ENCODE measurements at places on chromosomes 5 and 9.
A peak's percentile ranks its signal among the peaks of the same experiment; 100 is the strongest.

- DNase-seq, result no peak
Observed at GRCh38 chr9:130426883-130427282, 17.9 kb upstream of the ASS1 start.

DNA sequence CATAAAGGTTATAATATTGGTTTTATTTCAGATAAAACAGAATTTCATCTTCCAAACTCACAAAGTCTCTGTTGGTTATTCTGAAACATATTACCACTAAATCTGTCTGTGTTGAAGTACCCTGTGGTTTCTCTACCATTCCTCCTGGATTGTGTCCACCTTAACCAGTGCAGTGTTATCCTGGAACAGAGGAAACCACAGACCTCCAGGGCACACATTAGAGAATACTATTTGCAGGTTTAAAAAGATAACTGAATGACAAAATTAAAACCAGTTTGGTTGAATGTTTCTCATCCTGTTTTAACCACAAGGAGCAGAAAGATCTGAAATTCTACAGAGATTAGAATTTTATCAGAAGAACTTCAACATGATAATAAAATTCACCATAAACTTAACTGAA lies 251.8 kb downstream of the CWC27 start:
- no peak for DNase-seq

DNA sequence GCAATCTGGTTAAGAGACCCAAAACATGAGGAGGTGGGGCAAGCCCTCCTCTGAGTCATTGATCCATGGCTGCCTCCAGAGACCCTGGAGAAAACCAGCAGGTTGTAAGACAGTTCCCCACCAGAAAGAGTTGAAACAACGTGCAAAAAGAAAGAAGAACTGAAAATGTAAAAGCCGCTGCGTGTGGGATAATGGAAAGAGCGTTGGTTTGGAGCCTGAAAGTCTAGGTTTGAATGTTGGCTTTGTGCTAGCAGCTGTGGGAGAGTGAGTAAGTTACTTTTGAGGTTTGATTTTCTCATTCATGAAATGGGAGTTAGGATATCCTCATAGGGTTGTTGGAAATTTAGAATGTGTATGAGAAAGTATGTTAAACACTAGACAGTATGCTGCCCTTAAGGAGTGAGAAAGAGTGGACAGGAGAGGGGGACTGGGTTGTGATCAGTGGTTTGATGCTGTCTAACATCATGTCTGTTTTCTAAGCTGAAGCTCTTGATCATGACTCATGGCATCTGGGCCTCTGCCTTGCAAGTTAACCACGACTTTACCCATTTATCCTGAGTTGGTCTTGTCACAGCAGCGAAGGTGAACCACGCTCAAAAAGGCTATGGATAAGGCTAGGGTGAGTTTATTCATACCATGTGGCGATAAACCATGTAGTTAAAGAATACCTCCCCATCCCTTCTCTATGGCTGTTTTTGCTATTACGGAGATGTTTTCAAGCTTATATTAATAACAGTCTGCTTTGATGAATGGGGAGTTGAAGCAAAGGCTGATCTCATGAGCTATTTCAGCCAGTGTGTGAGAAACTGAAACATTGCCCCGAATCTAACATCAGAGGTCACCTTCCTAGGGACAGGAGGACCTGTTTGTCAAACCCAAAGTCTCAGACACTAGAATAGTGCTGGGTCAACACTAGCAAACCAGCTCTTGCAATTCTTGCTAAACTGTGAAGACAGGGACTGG lies 41.3 kb downstream of the ZNF366 start:
- DNase-seq, result peak; percentile 72

- no peak for DNase-seq
Observed at GRCh38 chr9:125505988-125506438, 201.0 kb downstream of the MAPKAP1 start.

DNA sequence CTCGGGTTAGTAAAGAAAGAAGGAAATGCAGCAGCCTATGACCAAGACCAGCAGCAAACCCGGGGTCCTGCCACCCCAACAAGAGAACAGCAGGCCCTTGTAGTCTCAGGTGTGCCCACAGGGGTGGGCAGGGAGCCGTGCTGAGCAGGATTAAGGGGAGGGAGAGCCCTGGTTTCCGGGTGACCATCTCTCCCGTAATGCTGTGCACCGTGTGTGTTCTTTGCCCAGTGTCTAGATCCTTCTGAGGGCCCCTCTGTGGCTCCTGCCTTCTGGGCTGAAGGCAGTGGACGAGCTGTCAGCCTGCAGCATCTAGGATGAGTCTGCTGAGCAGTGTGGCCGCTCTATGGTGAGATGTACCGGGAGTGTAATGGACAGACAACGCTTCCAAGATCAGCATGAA lies 12.7 kb upstream of the PLEKHG4B start:
- no peak for DNase-seq

GRCh38 chr5:172795318-172795977 lies 24.5 kb upstream of the DUSP1 start:
- peak; percentile 50 for DNase-seq

DNA sequence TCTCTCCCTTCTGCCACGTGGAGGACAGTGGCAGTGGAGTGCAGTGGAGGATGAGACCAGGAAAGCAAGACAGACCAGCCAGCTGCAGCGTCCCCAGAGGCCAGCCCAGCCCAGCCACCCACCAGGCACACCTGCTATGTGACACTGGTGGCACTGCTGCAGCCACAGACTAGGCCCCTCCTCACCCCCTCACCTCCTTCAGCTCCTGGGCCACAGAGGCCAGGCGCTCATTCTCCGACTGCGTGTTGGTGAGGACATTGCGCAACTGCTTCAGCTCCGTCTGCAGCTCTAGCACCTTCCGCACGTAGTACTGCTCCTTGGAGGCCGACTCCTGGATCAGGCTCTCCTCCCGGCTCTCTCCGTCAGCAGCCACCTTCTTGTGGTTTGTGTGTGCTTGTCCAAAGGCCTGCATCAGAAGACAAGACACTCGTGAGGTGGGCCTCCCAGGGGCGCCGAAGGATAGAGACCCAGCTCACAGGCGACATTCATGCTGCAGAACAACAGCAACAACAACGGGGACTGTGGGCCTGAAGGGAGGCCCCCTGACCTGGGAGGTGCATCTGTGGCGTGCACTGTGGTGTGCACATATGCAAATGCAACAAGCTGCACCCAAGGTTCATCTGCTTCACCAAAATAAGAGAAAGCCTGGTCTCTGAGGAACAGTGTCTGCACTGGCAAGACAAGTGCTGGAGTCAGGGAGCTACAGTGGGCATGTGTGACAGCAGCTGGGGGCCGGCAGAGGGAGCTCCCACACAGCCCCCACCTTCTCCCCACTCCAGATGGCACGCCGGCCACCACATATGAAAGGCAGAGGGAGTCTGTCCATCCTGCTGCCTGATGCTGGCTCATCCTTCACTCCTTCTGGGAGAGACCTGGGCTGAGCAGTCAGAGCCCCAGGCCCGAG lies 35.5 kb downstream of the BICD2 start:
- peak; percentile 18 for DNase-seq

DNA sequence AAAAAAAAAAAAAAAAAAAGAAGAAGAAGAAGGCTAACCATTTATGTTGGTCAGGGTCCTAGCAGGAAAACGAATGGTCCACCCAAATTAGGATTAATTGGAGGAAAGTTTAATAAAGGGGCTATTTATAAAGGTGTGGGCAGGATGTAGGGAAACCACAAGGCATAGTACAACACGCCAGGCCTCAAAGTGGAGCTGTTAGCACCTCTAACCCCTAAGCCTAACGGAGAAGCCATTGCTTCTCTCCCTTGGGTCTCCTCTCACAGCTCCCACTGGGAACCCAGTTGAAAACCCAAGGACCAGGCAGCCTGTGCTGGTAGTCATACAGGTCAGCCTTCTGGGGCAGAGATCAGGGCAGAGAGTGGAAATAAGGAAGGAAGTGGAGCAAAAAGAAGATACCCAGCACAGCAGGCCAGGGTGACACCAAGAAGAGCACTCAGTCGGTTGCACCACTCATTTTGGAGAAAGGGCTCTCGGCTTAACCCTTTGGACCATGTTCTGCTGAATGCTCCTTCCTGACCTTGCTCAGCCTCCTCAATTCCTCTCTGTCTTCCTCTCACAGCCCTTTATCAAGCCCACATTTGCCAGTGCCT lies 8.8 kb upstream of the GLIPR2 start:
- peak; percentile 91 for DNase-seq

DNA sequence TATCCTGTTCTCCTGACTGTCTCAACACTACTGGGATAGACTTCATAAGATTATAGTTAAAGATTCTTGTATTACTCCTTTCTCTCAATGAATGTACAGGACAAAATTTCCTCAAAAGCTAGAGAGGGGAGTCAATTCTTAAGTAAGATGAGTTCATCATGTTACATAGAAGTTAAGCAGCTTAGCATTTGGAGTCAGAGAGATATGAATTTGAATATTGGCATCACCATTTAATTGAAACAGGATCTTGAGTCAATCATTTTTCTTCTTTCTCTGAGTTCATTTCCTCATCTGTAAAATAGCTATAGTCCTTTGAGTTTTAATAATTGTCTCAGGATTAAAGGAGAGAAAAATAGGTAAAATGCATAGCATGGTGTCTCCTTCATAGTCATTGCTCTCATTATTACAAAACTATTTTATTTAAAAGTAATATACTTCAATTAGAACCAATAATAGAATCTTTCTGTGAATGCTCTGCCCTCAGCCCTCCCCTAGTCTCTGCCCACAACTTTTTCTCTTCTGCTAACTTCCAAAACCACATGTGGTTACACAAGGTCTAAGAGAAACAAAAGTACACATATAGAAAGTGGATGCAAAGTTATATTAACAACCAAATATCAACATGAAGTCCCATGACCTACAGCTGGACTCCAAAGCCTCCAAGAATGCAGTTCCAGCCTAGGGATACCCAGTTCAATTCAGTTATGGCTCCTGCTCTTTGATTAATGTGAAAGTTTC lies 265.6 kb downstream of the TLE1 start:
- no peak for DNase-seq

- DNase-seq, result peak; percentile 57
Observed at GRCh38 chr5:54610197-54610944, 92.8 kb downstream of the SNX18 start.

DNA sequence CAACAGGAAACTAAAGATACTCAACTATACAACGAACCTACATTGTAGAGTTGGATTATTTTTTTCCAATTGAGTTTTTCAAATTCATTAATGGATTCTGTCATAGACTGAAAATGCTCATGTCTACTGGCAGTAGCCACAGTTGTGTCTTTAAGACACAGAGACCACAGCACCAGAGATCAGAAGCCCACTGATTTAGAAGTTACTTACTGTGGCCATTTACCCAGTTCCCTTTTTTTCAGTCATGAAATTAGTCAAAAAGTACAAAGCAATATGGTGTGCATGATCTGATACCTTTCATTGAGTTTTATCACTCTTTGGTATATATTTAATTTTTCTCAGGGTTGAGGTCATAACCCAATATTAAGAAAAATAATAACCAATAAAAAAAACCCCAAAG lies 1640.2 kb upstream of the WWC1 start:
- no peak for DNase-seq

GRCh38 chr5:132759114-132760048 lies 12.2 kb downstream of the CCNI2 start:
- no peak for DNase-seq

- DNase-seq, result no peak
Observed at GRCh38 chr9:14170392-14170931, 143.5 kb downstream of the NFIB start.

DNA sequence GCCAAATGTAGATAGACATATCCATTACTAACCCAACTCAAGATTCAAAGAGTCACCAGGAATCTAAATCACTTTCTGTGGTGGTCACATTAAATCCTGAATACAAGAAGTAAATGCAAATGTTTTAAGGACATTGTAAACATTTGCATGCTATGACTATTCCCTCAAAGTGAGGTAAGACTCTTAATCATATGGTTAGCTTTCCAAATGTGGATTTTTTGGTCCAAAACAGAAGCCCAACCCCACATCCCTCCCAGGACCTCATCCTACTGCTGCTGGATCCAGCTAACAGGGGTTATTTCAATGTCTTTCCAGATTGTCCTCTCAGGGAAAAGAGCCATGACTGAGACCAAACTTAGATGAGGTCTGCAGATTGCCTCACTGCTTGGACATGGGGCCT lies 228.1 kb upstream of the PANK3 start:
- DNase-seq, result no peak

DNA sequence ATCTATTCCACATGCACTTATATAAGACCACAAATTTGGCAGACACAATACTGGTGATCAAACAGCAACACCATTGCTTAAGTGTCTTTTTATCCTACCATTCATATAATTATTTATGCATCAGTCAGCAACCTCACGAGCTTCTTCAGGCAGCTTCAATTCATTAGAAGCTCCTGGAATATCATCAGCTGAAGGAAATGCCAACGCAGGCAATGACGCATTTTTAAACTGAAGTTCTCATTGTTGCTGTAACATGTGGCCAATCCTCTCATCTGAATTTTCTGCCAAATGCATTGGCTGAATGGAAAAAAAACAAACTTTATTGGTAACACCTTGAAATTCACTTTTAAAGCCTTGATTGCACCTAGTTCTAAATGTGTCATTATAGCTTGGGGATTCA lies 376.4 kb upstream of the RGMB start:
- DNase-seq, result no peak

- peak; percentile 60 for DNase-seq
Observed at GRCh38 chr5:16690243-16690852, 73.6 kb upstream of the RETREG1 start.

- DNase-seq, result peak; percentile 95
Observed at GRCh38 chr9:87725900-87726709, at the start of gene CTSL. Gene CTSL (plus strand): TSS chr9:87726119. CDS start chr9:87727604, 1,485 bp downstream.

GRCh38 chr9:84061613-84062193 lies 81.1 kb downstream of the RMI1 start:
- no peak for DNase-seq

Measured in suppressor macrophage (primary cell).